ENCODE measurements at places on chromosomes 6 and 20.
A peak's percentile ranks its signal among the peaks of the same experiment; 100 is the strongest.

- no peak for DNase-seq
These were observed 7.2 kb downstream of the PREX1 start for GRCh38 chr20:48820649-48820973.

- no peak for DNase-seq
These were observed 52.9 kb upstream of the CTNNBL1 start for GRCh38 chr20:37640600-37641561.

- DNase-seq: no peak
These were observed 214.4 kb upstream of the DTNBP1 start for GRCh38 chr6:15877231-15877630.

DNA sequence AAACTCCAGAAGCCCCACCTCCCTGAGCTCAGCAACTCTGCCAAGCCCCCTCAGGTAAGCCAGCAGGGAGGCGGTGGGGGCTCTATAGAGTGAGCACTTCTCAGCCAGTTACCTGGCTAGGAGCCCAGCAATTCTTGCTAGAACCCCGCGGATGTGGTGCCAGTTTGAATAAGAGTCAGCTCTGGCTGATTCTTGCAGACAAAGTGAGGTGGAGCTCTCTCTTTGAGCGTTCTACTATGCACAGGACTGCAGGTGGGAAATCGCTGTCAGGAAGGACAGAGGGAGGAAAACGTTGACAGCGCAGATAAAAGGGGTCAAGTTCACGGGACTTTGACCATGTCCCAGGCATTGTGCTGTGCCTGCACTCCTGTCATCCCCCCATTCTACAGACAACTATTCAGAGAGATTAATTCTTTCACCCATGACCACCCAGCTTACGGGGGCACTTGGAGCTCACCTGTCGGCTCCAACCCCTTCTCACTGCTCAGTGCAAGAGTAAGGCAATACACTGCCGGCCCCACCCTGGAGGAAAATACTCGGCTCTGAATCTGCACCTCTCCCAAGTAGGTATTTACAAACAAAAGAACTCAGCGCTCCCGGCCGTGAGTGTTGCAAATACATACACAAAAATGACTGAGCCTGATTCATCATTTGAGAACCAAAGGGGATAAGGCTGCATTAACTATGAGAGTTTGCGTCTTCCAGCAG lies 92.9 kb downstream of the ANKRD60 start:
- no peak for DNase-seq

GRCh38 chr6:166744223-166745134 lies 117.4 kb upstream of the RPS6KA2 start:
- no peak for DNase-seq

DNA sequence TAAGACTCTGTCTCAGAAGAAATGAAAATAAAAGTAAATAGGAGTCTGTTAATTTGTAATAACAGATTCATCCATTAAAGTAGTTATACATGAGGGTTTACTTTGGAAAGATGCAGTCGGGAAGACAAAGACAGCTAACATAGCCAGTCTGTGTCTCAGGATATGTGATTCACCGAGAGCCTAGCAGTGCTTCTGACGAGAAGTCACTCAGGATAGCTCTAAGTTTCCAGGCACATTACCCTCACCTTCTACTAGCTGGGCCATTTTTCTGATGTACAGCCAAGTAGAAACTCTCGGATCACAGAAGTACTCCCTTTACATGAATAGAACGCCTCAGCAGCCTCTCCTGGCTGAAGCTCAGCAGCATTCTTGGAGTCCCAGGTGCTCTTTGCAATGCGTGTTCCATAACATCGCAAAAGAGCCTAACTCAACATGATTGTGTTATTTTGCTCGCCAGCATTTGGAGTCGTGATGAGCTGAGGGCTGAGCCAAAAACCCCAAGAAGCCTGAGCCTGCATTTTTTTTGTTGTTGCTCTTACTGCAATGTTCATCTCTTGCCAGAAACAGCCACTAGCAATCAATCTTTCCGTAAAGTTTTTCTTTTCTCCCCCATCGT lies 22.4 kb upstream of the TASP1 start:
- DNase-seq: no peak

- no peak for DNase-seq
These were observed 92.5 kb upstream of the NXT1 start for GRCh38 chr20:23257848-23258746.

DNA sequence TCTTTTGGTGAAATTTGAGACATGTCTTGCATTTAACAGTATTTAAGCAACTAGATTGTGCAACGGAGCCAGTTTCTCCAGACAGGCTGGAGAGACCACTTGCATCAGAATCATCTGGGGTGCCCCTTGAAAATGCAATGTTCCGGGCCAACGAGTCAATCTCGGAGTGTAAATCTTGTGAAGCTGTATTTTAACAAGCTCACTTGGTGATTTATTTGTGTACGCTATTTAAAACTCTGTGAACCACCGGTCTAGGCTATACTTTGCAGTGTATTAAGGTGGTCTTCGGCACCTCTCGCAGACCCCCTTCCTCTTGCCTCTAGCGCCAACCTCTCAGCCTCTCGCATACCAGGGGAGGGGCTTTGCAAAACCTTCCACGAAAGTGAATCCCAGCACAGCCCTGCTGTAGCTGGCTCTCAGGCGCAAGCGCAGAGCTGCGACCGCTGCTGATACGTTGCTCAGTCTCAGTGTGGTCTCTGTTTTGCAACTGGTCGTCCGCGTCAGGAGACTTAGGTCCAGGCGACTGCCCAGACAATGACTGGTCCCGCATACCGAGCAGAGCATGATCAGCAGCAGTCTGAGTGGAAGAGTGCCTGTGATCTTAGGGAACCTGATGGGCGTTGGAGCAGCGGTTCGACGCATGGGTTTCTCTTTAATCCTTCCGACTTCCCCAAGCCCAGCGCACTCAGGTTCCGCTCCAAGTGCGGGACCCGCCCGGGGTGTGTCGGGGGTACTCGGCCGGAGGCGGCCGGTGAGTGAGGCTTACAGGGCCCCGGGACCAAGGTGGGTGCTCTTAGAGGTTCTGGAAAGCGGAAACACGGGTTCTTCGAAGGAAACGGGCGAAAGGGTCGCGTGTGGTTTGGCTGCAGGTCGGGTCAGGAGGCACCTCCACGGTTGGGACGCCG lies at the start of gene ZNF391:
TSS of gene ZNF391 (plus strand) at position 467 of the 905 bp plus-strand sequence. CDS start 11,612 bp downstream, outside the sequence.
- peak; percentile 28 for DNase-seq

GRCh38 chr20:32538526-32538939 lies 46.6 kb downstream of the NOL4L start:
- no peak for DNase-seq

- no peak for DNase-seq
These were observed 214.4 kb downstream of the RNF144B start for GRCh38 chr6:18601516-18602020.

Data from stimulated activated CD8-positive, alpha-beta memory T cell treated with anti-CD3 and anti-CD28 coated beads, Interleukin-2, amount 100 ng/mL, for 1 hour (primary cell).